ENCODE measurements at places on chromosomes 2 and 18.

GRCh38 chr2:139477618-139478017, 697.4 kb upstream of the NXPH2 start:
- DNase-seq, result no peak

GRCh38 chr2:148640767-148641166, 3.8 kb upstream of the EPC2 start:
- no peak for DNase-seq

- no peak for DNase-seq
These were observed 605.5 kb downstream of the SATB2 start for GRCh38 chr2:198852248-198852647.

- no peak for DNase-seq
These were observed 450.1 kb downstream of the LPIN1 start for GRCh38 chr2:12196495-12196894.

DNA sequence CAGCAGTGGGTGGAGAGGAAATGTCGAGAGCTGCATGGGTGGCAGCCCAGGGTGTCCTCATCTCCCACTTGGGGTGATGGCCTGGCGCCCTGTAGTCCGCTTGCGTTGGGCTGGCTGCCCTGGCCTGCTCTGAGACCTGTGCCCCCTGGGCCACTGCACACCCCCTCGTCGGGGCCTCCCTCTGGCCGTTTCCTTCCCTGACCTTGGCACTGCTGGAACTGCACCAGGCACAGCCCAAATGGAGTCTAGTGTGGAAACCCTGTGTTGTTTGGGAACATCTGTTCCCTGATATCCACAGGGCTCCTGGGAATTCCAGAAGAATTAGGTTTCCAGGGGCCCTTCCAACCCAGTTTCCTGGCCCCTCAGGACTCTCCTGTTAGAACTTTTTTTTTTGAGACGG, 13.9 kb downstream of the EFHD1 start:
- DNase-seq, result no peak

DNA sequence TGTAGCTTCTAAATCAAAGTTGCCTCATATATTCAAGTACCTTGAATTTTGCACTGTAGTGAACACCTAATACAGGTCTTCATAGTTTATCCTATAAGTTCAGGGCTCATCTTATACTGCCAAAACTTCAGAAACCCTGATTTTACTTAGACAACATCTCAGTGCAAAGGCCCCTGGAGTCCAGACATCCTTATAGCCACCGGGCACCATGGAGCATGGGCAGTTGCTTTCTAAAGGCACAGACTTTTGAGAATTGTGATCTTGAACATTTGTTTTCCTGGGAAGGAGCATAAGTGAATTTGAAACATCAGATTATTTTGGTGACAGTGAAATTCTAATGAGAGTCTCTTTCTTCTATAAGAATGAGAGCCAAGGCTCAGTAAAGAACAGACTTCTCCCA, 292.3 kb downstream of the CYRIA start:
- no peak for DNase-seq

DNA sequence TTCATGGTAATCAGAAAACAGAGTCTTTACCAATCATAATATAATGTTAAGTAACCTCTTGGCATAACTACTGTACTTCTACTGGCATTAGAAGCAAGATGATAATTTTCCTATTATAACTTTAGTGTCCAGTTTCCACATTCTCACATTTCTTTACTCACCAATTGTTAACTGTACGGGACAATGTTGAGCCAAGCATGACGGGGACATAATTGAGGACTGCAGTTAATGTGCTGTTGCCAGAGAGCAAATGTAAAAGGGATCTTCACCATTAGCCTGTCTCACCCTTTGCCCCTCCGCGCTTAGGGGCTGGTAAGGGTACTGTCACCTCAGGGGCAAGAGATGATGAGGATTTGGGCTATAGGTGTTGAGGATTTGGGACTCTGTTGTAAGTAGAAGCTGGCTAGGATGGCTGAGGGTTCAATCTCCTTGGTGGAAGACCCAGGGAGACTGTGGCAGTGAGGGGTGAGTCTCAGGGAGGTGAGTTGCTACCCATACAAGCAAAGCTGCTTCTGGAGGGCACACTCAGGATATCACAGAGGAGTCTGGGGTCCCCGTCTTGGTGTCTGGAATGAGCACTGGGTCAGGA, 54.4 kb upstream of the IL1RL1 start:
- no peak for DNase-seq

- DNase-seq, result no peak
These were observed 362.2 kb upstream of the NXPH2 start for GRCh38 chr2:139142252-139142880.

DNA sequence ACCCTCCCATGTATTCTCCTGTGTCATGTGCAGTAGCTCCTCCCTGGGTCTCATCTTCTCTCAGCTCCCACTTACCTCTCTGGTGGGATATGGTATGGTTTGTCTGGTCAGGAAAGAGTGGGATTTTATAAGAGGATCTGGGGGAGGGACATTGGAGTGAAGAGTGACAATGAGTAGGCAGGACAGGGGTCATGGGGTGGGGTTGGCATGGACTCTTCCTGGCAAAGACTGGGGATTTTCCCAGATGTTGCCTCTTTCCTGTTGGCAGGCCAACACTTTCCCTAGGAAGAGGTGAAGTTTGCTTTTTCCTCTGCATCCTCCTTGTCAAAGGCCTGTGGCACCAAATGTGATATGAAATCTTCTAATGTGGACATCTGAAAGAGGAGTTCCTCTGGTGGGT, at the start of gene REG3A:
Gene REG3A (minus strand): TSS at position 101 of the 400 bp plus-strand sequence. CDS start 348 bp downstream, outside the sequence.
- no peak for DNase-seq

DNA sequence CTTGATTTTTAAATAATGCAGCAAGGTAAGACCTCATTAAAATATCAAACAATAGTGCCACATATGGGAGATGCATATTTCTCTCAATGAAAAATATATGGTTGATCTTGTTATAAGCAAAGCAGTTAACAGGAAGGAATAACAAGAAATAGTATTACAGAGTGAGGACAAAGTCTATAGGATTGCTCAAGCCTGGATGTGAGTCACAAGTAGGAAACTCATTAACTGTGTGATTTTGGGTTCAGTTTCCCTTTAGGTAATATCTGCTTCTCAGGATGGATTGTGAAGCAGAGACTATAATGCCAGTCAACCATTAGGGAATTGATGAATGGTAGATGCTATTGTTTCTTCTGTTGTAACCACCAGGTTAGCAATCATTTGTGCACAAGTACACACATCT, 42.9 kb upstream of the SPHKAP start:
- no peak for DNase-seq

- DNase-seq, result no peak
These were observed 114.5 kb upstream of the ZFP36L2 start for GRCh38 chr2:43340945-43341356.

DNA sequence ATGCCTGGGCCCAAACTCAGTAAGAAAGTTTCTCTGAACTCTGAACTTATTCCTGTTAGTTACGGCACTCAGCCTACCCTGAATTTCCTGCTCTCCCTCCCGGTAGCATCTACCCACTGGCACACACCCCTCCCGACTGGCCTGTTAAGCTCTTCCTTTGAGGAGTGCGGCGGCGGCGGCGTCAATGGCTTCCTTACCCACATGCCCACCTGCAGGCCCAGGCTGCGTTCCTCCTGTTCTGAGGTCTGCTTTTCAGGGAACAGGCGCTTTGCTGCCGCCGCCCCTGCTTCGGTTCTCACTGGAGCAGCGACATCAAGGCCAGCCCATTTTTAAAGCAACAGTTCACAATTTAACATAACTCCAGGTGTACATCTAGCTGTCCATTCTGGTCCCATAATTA, 432.4 kb downstream of the DCDC2C start:
- DNase-seq, result no peak

DNA sequence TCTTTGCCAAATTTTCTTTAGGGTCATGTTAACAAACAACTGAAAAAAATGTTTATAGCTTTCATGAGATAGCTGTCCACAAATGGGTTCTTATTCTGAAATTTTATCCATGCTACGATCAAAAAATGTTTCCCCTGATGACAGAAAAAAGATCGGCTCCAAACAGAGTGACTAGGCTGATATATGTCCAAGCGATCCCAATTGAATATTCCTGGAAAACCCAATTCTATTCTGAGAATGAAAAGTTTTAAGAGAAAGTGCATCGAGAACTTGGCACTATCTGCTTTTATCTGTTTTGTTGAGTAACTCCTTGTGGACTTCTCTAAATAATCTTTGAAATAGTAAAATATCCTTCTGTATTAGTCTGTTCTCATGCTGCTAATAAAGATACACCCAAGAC, 19.1 kb downstream of the KCNE4 start:
- no peak for DNase-seq

All from activated CD8-positive, alpha-beta memory T cell treated with anti-CD3 and anti-CD28 coated beads for 1 hour (primary cell).